Muscle of back (tissue), 13 donors: ENCODE measurements at places on chromosomes 12 and 14.

DNA sequence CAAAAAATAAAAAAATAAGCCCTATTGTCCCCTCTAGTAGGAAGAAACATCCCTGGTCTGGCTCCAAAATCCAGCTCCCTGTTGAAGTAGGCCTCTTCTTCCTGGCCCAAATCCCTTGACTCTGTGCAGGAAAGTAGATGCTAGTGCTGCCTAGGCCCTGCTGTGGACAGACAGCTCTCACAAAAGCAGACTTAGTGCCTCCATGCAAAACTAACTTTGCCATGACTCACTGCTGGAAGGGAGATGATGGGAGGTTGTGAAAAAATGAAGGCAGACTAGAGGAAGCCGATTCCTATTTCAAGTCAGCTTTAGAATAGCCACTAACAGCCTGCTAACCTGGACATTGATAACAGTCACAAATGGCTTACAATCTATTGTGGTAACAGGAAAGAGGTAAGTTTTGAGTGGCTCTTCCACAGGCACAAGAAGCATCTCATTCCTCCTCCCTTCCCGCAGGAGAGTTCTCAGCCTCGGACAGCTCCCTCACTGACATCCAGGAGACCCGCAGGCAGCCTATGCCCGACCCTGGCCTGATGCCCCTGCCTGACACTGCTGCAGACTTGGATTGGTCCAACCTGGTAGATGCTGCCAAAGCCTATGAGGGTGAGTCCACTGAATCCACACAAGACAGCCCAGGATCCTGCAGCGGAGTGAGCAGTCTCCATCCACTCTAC lies 198.9 kb upstream of the RGS6 start:
- no peak for DNase-seq

DNA sequence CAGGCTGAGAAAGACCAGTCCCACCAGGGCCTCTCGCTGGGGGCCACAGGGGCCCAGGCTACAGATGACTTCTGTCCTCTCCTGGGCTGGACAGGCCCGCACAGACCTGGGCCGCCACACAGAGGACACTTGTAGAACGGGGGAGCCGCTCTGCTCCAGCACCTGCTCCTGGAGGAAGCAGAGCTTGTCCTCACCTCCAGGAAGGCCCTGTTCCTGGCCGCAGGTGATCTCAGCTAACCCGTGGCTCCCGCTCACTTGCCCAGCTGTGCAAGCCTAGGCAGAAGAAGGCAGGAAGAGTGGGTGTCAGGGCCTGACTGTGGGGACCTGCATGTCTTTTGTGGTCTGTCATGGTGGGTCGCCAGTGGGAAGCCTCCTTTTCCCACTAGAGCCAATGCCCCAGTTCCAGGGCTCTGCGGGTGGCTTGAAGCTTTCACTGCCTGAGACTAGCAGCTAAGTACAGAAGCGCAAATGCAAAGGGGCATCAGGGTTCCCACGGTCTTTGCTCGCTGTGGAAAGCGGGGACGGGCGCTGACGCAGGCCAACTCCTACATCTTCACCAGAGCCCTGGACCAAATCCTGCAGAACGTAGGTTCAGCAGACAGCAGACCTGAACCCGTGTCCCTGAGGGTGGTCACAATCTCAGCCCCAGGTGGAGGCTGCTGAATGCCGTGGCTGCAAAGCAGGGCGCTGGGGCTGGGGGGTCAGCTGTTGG lies 8.8 kb upstream of the CEP170B start:
- DNase-seq, result peak; percentile 1

DNA sequence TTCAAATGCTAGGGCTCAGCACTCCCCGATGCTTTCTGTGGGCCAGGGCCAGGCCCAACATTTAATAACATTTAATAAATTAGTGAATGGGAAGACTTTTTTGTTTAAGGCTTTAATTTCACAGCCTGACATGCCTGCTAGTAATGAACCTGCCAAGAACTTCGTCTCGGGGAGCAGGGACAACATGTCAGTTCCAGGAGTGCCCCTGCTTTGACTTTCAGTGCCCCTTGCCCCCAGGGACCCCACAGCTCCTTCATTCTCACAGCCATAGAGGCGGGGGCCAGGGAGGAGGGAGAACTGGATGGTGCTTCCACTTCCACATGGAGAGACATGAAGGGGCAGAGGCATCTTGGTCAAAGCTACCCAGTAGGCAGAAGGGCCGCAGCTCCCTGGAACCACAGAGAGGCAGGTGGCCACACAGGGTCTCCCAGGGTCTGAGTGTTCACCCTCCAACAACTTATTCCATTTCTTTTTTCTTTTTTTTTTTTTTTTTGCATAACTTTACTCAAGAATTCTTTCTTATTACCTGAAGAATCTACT lies 66.0 kb upstream of the DDX11 start:
- DNase-seq, result no peak

- no peak for DNase-seq
These were observed 102.9 kb downstream of the DPF3 start for GRCh38 chr14:72790887-72791566.

GRCh38 chr12:105921872-105922669 lies 216.7 kb downstream of the NUAK1 start:
- DNase-seq, result no peak

DNA sequence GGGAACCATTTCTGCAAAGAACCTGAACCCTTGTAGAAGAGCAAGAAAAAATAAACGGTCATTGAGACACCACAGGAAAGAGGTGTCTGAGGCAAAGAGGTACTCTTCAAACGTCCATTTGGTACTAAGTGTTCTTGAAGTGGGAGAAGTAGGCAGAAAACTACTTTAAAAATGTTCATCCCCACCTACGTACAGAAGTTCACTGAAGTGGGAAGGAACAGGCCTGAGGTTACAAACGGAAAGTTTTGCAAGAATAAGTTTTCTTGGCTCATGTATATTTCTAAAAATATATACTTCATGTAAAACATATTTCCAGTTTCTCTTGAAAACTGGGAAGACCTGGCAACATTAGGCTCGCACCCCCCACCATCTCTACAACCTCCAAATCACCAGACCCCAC lies 61.2 kb downstream of the STXBP6 start:
- DNase-seq, result no peak

GRCh38 chr12:69649529-69649928 lies 38.8 kb upstream of the LRRC10 start:
- DNase-seq, result no peak

- DNase-seq, result no peak
These were observed 17.9 kb upstream of the NFYB start for GRCh38 chr12:104155711-104156555.

GRCh38 chr12:118190266-118190665 lies 54.3 kb downstream of the PEBP1 start:
- peak; percentile 78 for DNase-seq

GRCh38 chr12:105357162-105357691 lies 26.7 kb downstream of the C12orf75 start:
- DNase-seq, result no peak

DNA sequence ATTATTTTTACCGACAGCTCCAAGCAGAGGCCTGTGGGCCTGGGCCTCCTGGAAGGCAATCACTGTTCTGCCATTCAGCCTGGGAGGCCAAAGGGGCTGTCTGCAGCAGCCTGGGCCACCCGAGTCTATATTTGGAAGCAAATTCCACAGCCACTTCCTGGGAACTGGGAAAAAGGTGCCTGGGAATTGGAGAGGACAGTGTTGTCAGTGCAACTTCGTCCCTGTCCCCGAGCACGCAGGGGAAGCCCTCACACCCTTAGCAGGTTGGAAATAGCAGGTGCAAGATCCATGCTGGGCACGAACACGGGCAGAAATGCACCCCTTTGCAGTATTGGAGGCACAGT lies 9.6 kb upstream of the TBX5 start:
- DNase-seq, result no peak

GRCh38 chr12:106267535-106267934 lies 19.7 kb upstream of the CKAP4 start:
- DNase-seq, result no peak

GRCh38 chr12:91225316-91225715 lies 42.7 kb upstream of the DCN start:
- no peak for DNase-seq

GRCh38 chr12:24455811-24456210 lies 493.1 kb downstream of the BCAT1 start:
- no peak for DNase-seq

DNA sequence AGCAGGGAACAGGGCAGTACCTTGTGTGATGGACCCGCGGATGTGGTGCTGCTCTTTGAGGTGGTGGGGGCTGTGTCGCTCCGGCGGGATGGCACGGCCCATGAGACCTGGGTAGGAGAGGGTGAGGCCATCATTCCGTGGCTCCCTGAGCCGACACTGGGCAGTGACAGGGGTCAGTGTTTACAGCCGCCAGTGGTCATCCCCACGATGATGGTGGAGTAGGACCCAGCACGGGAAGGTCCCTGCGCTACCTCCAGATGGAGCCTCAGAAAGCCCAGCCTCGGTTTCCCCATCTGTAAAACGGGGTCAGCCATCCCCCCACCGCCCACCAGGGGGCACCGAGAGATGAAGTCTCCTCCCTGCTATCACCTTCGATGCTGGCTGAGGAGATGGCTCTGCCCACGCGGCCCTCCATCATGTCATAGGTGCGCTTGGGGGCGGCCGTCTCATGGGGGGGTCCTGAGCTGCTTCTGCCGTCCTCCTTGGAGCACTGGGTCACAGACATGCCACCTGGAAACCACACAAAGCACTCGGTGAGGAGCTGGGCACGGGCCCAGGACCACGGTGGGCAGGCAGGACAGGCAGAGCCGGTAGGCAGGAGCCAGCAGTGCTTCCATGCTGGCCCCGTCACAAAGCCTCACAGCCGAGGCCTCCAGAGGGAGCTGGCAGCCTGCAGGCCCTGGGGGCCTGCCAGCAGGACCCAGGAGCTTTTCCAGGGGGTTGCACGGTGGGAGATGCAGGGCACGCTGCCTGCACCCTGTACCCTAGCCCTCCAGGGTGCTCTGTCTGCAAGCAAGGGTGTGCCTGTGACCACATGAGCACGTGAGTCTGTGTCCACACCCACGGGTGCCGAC lies 53.1 kb downstream of the RFLNA start:
- no peak for DNase-seq

DNA sequence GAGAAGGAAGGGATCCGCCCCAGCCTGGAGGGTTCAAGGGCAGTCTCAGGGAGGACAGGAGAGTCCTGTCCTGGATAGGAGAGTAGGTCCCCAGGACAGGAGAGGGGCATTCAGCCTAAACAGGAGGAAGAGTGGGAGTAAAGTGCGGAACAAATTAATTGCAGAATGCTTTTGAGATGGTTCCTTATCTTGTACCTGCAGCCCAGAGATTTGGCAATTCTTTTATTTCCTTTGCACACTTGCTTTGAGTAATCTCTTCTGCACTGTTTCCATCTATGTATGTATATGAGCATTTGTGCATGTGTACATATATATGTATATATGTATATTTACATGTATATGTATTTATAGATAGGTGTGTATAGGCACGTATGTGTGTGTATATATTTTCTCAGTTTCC lies 22.7 kb downstream of the PLEK2 start:
- DNase-seq, result no peak

GRCh38 chr12:26318661-26319068 lies 123.3 kb downstream of the SSPN start:
- DNase-seq, result no peak

GRCh38 chr14:68448252-68448902 lies 344.5 kb downstream of the ZFP36L1 start:
- DNase-seq, result no peak

DNA sequence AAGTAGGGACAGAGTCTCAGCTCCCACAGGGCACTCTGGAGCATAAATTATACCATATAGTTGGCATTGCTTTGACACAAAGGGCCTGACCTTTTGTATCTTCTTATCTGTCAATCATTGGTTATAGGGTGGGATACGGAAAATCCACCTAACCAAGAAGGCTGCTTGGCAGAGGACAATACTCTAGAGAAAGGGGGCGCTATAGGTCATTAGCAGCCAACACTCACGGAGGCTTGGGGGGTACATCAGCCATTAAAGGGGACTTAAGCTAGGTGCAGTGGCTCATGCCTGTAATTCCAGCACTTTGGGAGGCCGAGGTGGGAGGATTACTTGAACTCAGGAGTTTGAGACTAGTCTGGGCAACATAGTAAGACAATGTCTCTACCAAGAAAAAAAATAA lies 22.9 kb downstream of the SPTSSA start:
- no peak for DNase-seq

GRCh38 chr12:113103756-113104450 lies 31.7 kb downstream of the RASAL1 start:
- DNase-seq, result no peak

DNA sequence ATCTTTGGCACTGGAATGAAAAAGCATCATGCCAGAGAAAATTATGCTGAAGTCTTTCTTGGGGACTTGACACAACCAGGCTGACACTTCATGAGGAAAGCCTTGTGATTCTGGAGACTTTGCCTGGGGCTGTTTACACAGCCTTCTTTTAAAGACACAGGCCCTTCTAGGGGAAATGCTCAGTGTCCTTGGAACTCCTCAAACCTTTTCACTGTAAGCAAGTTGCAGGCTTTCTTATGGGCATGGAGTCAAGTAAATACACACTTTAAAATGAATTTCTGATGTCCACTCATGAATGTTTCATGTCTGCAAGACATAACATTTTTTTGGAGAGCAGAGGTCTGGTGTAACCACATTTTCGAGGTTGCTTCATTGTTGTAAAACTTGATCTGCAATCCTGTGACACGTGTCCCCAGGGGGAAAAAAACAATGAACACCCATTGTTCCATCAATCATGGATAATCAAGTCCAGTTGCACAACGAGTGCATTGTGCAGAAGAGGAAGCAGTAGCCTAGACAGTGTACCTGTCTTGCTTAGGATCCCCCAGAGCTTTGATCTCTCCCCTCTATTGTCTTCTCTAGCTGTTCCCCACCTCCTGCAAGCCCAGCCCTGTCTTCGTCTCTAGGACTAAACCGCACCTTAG lies 155.1 kb upstream of the PRICKLE1 start:
- DNase-seq, result no peak

DNA sequence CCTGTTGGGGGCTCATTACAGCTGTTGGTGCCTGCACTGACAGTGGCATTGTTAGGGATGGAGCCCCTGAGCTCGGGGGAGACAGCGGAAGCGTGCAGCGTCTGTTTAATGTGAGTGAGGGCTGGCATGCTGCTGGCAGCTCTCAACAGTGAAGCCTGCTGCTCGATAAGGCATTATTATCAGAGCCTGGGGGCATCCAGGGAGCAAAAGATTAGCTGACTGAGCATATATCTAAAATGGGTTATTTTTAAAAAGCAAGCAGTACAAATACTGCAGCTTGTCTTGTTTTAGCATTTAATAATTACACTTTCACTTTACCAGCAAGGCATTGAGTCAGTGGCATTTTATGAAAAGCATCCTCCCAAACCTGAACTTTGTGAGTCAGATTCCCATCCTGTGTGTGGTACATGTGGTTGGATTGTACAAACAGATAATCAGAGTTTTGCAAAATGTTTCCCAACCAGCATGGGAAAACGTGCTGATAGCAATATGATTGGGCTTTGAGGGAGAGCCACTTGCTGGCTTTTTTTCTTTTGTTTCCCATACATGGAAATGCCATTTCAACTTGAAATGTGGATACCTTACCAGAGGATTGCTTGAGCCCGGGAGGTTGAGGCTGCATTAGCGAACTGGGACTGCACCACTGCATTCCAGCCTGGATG lies 150.8 kb downstream of the PRKCH start:
- peak; percentile 96 for DNase-seq
